ENCODE measurements at places on chromosomes 6 and 20.

DNA sequence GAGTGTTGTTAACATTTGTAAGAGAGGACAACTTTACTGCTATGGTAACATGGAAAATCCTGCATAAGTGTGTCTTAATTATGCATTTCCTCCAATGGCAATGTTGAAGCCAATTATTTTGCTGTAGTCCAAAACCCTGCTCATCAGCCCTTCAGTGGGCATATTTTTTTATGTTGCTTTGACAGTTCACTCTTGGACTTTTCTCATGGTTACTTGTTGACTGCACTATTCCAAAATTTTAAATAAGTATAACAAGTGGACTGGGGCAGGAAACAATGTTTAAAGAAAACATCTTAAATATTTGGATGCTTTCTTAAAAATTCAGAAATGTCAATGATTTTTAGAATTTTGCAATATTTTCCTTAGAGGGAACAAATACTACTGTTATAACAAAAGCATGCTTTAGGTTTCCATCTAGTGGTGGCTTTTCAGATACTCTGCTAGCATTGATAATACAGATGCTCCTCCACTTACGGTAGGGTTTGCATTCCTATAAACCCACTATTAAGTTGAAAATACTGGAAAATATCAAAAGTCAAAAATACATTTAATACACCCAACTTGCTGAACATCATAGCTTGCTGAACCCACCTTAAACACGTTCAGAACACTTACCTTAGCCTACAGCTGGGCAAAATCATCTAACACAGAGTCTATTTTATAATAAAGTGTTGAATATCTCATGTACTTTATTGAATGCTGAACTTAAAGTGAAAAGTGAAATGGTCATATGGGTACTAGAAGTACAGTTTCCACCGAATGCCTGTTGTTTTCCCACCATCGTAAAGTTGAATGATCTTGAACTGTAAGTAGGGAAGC, 86.4 kb downstream of the ADGRG6 start:
- no peak for DNase-seq

GRCh38 chr6:136016228-136017225, 165.0 kb downstream of the PDE7B start:
- no peak for DNase-seq

GRCh38 chr6:7126754-7127153, 19.0 kb downstream of the RREB1 start:
- no peak for DNase-seq

GRCh38 chr6:126380072-126380583, 40.2 kb downstream of the CENPW start:
- no peak for DNase-seq

DNA sequence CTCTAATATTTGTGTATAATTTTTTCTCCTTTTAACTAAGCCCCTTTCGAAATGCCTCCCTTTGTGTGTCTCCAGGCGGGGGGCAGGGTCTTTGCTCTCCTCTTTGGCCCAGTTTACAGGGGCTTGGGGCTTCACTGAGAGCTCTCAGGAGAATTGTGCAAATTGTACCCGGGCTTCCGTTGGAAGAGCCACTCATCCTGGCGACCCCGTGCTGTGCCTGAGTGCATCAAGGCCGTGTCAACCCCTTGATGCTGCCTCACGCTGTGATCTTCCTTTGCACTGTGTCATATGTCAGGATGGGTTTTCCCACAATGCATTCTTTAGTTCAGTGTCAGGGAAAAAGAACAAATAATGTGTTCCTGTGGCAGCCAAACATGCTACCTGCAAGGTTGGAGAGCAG, 118.0 kb upstream of the POU3F2 start:
- no peak for DNase-seq

GRCh38 chr6:29917857-29918256, 24.5 kb upstream of the HLA-A start:
- DNase-seq: no peak

GRCh38 chr20:24912397-24913075, 36.5 kb upstream of the CST7 start:
- DNase-seq: no peak

- no peak for DNase-seq
These were observed 107.2 kb upstream of the SASH1 start for GRCh38 chr6:148235446-148235845.

DNA sequence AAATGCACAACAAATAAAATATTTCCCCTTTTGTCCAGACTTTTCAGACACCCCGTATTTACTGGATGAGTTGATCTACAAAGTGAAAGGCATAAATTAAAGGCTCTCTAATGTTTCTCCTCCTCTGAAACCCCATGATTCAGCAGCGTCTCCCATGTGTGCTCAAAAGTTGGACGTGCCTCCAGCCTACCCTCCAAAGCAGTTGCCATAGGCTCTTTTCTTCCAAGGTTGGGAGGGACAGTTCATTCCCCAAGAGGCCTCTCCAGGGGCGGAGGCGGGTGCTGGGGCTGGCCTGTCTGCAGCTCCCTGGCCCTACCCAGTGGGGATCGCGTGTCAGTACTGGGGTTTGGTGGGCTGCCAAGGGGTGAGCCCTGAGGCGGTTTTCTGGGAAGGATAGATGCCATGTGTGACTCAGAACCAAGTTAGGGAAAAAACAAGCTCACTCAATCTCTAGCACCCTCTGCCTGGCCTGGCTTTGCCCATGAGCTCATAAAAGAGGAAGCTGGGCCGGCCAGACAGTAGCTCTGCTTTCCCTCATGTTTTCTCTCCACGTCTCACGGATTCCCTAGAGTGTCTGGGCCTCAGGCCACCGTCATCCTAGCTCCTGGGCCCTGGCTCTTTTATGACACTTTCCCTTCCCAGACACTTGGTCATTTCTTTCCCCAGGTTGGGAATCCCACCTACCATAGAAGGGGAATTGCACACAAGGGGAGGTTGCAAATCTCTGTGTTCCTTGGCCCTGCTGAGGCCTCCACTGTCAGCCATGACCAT, 8.0 kb upstream of the IER3 start:
- DNase-seq: no peak

- no peak for DNase-seq
These were observed 4.1 kb upstream of the KCNQ5 start for GRCh38 chr6:72617721-72618120.

DNA sequence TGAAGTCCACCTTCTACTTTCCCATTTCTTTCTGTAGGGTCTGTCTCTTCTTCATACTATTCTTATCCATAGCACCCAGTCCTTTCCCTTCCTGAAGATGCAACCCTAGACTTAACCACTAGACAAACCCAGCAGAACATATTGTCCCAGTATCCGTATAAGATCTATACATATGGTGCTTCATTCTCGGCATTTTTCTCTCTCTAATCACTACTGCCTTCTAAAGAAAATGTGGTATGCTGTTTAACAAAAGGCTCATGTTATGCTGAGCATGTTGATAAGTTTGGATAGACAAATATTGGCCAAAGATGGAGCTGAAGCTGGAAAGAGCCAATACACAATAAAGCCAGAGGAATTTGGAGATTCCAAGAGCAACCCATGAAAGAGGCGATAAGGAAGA, 212.6 kb downstream of the MAFB start:
- no peak for DNase-seq

- DNase-seq: no peak
These were observed 54.9 kb upstream of the NT5E start for GRCh38 chr6:85394853-85395538.

DNA sequence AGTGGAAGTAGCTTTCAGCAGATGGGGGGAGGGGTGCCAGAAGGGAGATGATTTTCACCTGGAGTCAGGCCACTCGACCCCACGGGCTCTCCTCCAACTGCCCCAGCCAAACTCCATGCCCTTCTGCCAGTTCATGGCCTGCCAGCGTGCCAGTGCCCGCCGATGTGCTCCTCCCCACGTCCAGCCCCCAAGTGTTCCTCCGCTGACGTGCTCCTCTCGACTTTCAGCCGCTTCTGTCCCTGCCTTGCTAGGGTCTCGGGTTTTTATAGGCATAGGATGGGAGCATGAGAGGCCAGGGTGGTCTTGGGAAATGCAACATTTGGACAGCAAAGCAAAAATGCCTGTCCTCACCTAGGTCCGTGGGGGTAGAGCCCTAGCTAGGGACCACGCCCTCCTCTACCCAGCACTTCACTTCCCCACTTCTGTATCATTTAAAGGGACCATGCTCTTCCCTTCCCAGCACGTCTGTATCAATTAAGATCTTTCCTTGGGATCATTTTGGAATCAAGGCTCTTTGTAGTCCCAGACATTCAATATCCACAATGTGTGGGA, 54.4 kb downstream of the PRND start:
- no peak for DNase-seq

- DNase-seq: no peak
These were observed 4.1 kb downstream of the ANGPT4 start for GRCh38 chr20:911882-912600.

GRCh38 chr6:50353603-50354002, 303.9 kb upstream of the DEFB112 start:
- no peak for DNase-seq

- DNase-seq: no peak
These were observed 112.1 kb downstream of the ASXL1 start for GRCh38 chr20:32470025-32470861.

DNA sequence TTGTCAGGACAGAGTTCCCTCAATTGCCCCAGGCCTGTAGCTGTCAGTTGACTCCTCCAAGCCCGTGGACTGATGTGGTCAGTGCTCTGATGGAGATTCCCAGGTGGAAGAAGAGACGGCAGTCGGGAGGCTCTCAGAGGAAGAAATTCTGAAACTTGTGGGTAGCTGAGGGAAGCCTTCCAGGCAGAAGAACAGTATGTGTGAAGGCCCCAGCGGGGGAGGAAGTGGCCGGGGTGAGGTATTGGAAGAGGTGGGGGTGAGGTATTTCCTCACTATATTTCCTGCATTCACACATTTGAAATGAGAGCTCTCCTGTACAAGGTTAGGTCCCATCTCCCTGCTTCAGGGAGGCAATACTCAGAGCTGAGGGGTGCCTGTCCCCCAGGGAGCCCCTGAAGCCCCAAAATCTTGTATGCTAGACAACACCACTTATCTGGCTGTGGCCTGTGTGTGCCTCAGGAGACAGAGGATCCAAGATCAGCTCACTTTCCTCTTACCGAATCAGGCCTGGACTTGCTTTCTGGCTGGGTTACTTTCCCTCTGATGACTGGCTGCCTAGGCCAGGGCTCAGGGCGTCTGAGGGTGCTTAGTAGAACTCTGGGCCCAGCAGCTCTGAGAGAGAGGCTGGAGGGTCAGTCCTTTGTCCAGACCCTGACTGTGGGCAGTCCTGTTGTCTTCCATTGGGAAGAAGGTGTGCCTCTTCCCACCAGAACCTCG, 49.3 kb upstream of the MYL9 start:
- DNase-seq: peak; percentile 30

- no peak for DNase-seq
These were observed 202.6 kb downstream of the DTNBP1 start for GRCh38 chr6:15460110-15460727.

GRCh38 chr20:35012227-35013069, 56.8 kb downstream of the MYH7B start:
- no peak for DNase-seq

- no peak for DNase-seq
These were observed 179.3 kb downstream of the BMP7 start for GRCh38 chr20:57087102-57087501.

DNA sequence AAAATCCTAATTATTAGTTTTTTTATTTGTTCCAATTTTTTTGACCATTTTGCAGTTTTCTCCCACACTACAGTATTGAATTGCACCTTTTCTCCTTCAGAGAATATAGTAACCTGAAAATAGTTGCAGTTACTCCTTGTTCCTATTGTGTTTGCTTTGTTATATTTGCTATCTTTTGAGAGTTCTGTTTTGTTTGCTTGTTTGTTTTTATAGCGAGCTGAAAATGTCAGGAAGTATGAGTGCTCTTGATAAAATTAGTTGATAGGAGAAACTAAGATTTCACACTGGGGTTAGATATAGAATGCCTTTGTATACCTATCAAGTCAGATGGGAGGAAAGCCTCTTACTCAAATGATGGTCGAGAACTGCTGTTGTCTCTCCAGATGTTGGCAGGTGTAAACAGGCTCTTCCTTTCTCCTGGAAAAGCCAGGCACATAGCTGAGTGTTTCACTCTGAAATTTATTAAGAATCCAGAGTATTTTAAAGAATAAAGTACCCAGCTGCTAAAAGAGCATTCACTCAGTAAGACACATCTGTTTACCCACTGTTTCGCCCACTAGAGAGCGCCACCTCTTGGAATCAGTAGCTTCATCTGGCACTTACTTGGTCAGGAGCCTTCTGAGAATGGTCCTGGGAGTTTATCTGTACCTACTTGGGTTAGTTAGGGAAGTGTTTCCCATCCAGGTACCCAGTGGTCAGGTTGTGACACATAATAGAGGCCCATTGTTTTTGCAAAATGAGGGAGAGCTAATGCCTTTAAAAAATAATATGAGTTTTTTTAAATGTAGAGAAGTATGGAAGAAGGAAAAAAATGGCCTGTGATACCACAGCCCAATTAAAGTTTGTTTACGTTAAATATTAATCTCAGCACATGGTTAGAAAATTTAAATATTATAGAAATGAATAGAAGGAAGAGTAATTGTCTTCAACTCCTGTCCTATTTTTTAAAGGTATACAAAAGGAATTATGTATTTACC, 11.2 kb downstream of the NT5DC1 start:
- no peak for DNase-seq

- no peak for DNase-seq
These were observed 265.6 kb downstream of the SMOC2 start for GRCh38 chr6:168706471-168707177.

DNA sequence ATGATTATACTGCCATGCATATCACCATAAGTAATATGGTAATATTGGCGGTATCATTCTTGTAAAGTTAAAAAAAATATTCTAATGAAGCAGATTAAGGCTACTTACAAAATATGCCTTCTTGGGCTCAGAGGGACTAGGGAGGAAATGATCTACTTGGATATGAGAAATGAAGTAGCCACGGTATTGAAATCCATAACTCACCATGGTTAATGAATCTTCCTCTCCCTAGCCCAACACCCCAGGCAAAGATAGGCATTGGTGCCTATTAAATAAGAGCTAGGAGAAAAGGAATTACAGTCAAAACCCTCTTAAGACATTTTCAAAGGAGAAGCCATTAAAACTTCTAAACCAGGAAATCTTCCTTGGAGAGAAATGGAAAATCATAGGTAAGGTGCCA, 280.5 kb downstream of the TFAP2B start:
- DNase-seq: no peak

- DNase-seq: no peak
These were observed 1.7 kb downstream of the ARHGAP40 start for GRCh38 chr20:38603286-38603685.

DNA sequence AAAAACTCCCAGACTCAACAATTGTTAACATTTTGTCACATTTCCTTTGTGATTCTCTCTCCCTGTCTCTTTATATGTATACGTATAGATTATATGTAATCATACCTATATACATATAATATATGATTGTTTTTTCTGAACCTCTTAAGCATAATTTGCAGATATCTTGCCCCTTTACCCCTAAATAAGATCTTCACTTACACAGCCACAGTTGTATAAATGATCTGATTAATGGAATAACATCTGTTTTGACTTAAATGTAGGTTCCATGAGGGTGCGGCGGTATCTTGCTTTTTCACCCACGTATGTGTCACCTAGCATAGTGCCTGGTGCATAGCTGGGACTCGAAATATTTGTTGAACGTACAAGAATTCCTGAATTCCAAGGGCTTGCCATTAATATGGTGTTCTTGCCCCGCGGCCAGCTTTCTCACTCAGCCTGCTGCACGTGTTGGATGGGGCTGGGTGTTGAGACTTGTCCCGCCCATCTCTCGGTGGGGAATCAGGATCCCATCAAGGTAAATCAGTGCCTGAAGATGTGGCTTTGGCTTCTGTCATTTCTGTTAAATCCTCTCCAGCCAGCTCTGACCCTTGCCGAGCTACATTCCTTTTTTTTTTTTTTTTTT, 10.4 kb upstream of the MANBAL start:
- DNase-seq: no peak

- DNase-seq: no peak
These were observed 30.0 kb downstream of the SYNDIG1 start for GRCh38 chr20:24499472-24499871.
